Naive thymus-derived CD4-positive, alpha-beta T cell (primary cell): ENCODE measurements at places on chromosomes 7 and 10. TPM values are rescaled to one million over a fixed set of nuclear protein-coding genes. Genes with fewer than 3 reads are reported as not detected.

The ERVW-1 gene
- total RNA-seq, result not detected

The STEAP2 gene
- not detected in 2 replicates for total RNA-seq

The GPR146 gene
- total RNA-seq, result 14.4 and 15.9 TPM in 2 replicates

The ANLN gene
- 4.5 TPM for total RNA-seq

The FXYD4 gene
- total RNA-seq, result not detected

The TMEM213 gene
- total RNA-seq, result not detected

The CHN2 gene
- total RNA-seq, result 0.70 TPM

The MPP7 gene
- total RNA-seq, result 41.7 TPM

The INPP5F gene
- total RNA-seq, result 9.7 TPM

The SPDYE9 gene
- not detected for total RNA-seq

- H3K4me1 ChIP-seq, result no peaks in the 10 kb centered on the region
- no peak for DNase-seq
- no peak overlapping the region for H3K4me3 ChIP-seq
- H3K27me3 ChIP-seq, result no peaks in the 10 kb centered on the region
- H3K27ac ChIP-seq, result no peak overlapping the region
Measured at GRCh38 chr7:151529842-151530241, 10.1 kb upstream of the RHEB start.

GRCh38 chr10:30182191-30183054 is 123.0 kb upstream of the JCAD start:
- no peaks in the 10 kb centered on the region for H3K4me1 ChIP-seq
- H3K27me3 ChIP-seq, result no peaks in the 10 kb centered on the region
- no peak overlapping the region for H3K27ac ChIP-seq
- H3K4me3 ChIP-seq, result no peak overlapping the region
- H3K36me3 ChIP-seq, result no peaks in the 10 kb centered on the region

GRCh38 chr10:43607199-43607573 is 948 bp downstream of the ZNF485 start:
- H3K27ac ChIP-seq, result no peak overlapping the region
- peak overlapping the region; percentile 82 for H3K4me3 ChIP-seq
- no peaks in the 10 kb centered on the region for H3K36me3 ChIP-seq
- H3K27me3 ChIP-seq, result no peaks in the 10 kb centered on the region

DNA sequence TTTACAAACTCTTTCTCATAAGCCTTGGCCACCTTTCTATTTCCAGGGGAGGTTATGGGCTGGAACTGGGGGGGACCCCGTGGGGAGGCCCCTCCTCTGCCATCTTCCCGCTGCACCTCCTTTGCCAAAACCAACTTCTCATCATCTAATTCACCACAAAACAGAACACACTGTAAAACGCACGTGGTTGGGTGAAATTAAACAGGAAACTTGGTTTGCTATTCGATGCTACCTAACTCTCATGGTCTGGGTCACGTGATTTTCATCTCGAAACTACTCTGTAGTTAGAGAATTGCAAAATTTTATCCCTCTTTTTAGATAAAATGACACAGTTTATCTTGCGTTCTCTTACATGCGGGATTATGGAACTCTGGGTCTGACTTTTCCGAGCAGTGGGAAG is 242.0 kb downstream of the ZMYND11 start:
- H3K36me3 ChIP-seq, result no peaks in the 10 kb centered on the region
- H3K27ac ChIP-seq, result no peak overlapping the region
- H3K27me3 ChIP-seq, result no peaks in the 10 kb centered on the region
- DNase-seq, result no peak
- H3K4me1 ChIP-seq, result peaks cover 11% of the 10 kb centered on the region
- no peak overlapping the region for H3K4me3 ChIP-seq

DNA sequence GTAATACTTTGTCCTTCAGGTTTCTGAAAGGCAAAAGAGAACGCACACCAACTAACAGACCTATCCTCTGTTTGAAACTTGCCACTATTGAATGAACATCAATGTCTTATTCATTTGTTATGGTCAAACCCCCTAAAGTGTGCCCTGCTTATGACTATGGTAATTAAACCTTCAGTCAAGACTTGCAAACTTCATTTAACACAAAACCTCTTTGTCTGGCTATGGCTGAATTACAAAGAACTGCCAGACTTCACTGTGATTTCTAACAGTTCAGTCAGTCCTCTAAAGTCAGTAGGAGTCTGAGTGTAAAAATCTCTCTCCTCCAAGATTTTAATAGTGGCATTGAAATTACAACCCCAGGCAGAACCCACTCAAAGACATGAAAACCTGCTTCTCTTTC is 702.5 kb upstream of the LRRN3 start:
- no peak for DNase-seq
- no peak overlapping the region for H3K27ac ChIP-seq
- H3K4me1 ChIP-seq, result no peaks in the 10 kb centered on the region

DNA sequence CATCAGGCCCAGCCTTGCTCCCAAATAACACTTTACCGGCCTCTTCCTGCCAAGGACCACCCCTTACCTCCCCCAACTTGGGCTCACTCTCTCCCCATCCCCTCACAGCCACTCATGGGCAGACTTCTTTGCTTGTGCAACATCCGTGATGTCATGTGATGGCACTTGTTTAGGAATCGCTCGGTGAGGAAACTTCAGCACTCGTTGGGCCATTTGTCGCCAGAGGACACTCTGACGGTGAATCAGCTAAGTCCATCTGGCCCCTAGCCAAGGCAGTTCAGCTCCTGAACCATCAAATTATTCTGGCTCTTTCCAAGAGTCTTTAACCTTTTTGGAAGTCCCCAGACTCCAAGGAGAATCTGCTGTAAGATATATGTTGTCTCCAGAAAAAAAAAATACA is 19.2 kb downstream of the BTBD16 start:
- no peaks in the 10 kb centered on the region for H3K27me3 ChIP-seq
- H3K27ac ChIP-seq, result no peak overlapping the region
- no peak for DNase-seq
- H3K4me3 ChIP-seq, result no peak overlapping the region
- H3K36me3 ChIP-seq, result no peaks in the 10 kb centered on the region

DNA sequence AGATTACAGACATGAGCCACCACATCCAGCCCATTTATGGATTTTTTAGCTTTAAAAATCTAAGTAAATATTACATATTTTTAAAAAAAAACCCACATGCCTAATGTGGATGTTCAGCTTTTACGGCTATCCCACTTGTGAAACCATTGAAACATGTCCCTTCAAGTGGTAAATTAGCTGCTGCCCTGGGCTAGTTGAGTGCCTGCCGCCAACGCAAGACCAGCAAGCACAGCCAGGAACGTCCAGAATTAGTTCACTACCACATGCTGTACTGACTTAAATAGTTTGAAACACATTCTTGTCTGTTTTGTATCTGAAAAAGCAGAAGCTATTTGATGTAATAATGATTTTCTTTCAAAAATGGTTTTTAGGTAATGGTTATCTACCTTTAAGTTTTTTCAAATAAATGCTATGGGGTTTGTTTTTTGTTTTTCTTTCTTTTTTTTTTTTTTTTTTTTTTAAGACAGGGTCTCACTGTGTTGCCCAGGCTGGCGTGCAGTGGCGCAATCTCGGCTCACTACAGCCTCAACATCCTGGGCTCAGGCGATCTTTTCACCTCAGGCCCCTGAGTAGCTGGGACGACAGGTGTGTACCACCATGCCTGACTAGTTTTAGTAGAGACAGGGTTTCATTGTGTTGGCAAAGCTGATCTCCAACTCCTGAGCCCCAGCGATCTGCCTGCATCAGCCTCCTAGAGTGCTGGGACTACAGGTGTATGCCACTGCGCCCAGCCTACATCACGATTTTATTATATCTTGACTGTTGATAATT is 57.0 kb downstream of the KLRG2 start:
- no peaks in the 10 kb centered on the region for H3K4me1 ChIP-seq
- DNase-seq, result no peak
- no peaks in the 10 kb centered on the region for H3K27me3 ChIP-seq
- H3K36me3 ChIP-seq, result peaks cover 26% of the 10 kb centered on the region
- no peak overlapping the region for H3K4me3 ChIP-seq

GRCh38 chr10:103144041-103144440 is 49.0 kb downstream of the NT5C2 start:
- H3K36me3 ChIP-seq, result peaks cover 24% of the 10 kb centered on the region
- no peaks in the 10 kb centered on the region for H3K4me1 ChIP-seq
- H3K4me3 ChIP-seq, result no peak overlapping the region
- no peak overlapping the region for H3K27ac ChIP-seq

DNA sequence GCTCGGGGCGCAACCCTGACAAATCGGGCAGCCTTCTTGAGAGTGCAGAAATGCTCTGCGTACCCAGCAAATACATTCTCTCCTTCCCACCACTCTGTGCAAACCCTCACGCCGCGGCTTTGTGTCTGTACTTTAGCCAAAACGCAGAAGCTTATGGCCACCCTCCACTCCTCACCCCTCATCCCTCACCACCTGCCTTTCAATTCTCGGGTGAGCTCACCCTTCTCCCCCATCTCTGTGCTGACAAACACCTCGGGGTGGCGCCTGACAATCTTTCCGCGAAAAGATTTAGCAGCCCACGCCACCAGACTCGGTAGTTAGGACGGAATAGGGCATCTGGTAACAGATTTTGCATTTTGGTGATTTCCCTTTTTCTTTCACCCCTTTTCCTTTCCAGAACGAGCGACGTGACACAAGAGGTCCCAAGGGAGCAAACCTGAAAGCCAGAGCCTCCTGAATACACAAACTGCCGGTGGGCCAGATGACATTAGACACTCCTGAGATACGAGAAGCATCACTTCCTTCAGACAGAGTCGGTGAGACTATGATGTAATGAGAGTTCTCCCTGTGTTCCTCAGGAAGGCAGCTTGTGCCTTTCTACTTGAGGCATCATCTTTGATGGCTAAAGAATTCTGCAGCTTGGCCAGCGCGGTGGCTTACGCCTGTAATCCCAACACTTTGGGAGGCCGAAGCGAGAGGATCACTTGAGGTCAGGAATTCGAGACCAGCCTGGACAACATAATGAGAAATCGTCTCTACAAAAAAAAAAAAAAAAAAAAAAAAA is 671 bp upstream of the ATAD1 start:
- peak; percentile 71 for DNase-seq
- no peaks in the 10 kb centered on the region for H3K36me3 ChIP-seq
- peak overlapping the region; percentile 89 for H3K27ac ChIP-seq
- peak overlapping the region; percentile 75 for H3K4me3 ChIP-seq
- H3K4me1 ChIP-seq, result peaks cover 33% of the 10 kb centered on the region
- no peaks in the 10 kb centered on the region for H3K27me3 ChIP-seq

- no peak overlapping the region for H3K4me3 ChIP-seq
- H3K4me1 ChIP-seq, result no peaks in the 10 kb centered on the region
- H3K27ac ChIP-seq, result no peak overlapping the region
- no peaks in the 10 kb centered on the region for H3K27me3 ChIP-seq
Measured at GRCh38 chr7:39515534-39516228, 50.5 kb upstream of the YAE1 start.

- peaks cover 4% of the 10 kb centered on the region for H3K27me3 ChIP-seq
- H3K4me3 ChIP-seq, result peak overlapping the region; percentile 85
- no peak for DNase-seq
- H3K27ac ChIP-seq, result no peak overlapping the region
- H3K36me3 ChIP-seq, result no peaks in the 10 kb centered on the region
Measured at GRCh38 chr7:129434675-129435318, 565 bp downstream of the STRIP2 start.

GRCh38 chr10:49523301-49523700 is 15.6 kb downstream of the ERCC6 start:
- no peaks in the 10 kb centered on the region for H3K27me3 ChIP-seq
- H3K4me1 ChIP-seq, result no peaks in the 10 kb centered on the region
- peaks cover 6% of the 10 kb centered on the region for H3K36me3 ChIP-seq
- no peak for DNase-seq
- H3K4me3 ChIP-seq, result no peak overlapping the region

- H3K36me3 ChIP-seq, result no peaks in the 10 kb centered on the region
- H3K27me3 ChIP-seq, result no peaks in the 10 kb centered on the region
- H3K4me3 ChIP-seq, result peak overlapping the region; percentile 67
- peaks cover 17% of the 10 kb centered on the region for H3K4me1 ChIP-seq
Measured at GRCh38 chr10:135601-136464, 578 bp downstream of the ZMYND11 start.

- H3K27ac ChIP-seq, result no peak overlapping the region
- H3K27me3 ChIP-seq, result no peaks in the 10 kb centered on the region
- DNase-seq, result no peak
- no peak overlapping the region for H3K4me3 ChIP-seq
Measured at GRCh38 chr7:96200740-96201139, 121.2 kb downstream of the SLC25A13 start.

DNA sequence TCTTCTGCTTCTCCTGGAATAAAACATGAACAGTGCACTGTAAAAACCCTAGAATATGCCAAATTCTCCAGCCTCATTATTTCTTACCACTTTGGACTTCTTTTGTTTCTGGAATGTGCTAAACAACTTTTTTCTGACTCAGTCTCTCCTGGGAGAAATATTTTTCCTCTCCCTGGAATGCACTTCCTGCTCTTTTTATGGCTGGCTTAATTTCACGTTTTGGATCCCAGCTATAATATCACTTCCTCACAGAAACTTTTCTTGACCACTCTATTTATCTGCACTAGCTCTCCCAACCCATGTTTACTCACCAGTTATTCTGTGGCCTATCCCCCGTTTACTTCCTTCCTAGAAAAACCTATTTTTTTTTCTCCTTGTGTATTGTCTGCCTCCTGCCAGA is 26.7 kb downstream of the ABCB5 start:
- H3K36me3 ChIP-seq, result no peaks in the 10 kb centered on the region
- no peak for DNase-seq
- H3K27me3 ChIP-seq, result no peaks in the 10 kb centered on the region
- H3K4me1 ChIP-seq, result no peaks in the 10 kb centered on the region
- no peak overlapping the region for H3K27ac ChIP-seq

DNA sequence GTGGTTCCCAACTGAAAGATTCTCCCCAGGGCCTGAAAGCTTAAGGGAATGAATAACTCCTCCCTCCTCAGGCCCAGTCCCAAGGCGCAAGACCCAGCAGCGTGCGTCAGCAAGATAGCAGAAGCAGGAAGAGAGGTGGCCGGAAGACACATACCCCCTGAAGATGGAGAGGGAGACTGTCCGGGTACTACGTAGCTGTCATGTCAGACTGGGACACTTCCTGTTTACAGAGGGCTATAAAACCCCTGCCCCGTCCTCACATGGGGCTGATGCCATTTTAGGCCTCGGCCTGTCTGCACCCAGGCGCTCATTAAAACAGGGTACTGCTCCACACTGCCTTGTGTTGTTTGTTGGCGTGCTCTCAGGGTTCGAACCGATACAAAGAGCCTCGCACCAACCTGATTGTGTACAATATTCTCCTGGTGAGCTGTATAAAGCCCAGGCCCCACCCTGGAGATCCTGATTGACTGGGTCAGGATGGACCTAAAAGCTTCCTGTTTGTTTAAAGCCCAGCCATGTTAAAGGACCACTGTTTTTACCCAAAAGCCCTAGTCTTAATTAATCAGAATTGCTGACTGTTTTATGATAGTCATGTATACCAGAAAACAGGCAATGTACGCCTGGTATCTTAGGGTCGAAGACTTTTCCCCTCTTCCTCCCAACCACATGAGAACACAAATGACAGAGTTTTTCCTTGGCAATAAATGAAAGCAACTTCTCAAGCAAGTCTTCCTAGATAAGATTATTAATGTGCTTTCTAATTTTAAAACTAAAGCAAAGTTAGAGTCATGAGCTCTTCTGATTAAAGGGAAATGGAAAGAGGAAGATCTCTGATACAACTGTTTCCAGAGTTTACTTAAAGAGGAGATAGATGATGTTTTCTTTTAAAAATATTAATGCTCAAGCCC is 251.5 kb downstream of the DOCK4 start:
- no peak for DNase-seq
- H3K27ac ChIP-seq, result no peak overlapping the region
- H3K27me3 ChIP-seq, result no peaks in the 10 kb centered on the region
- no peak overlapping the region for H3K4me3 ChIP-seq
- H3K36me3 ChIP-seq, result no peaks in the 10 kb centered on the region
- no peaks in the 10 kb centered on the region for H3K4me1 ChIP-seq
